Stimulated activated CD4-positive, alpha-beta T cell treated with anti-CD3 and anti-CD28 coated beads, Interleukin-12 subunit alpha, Interleukin-12 subunit beta, amount 100 ng/mL, for 4 hours (primary cell): ENCODE measurements at places on chromosomes 2 and 18.

GRCh38 chr2:105912081-105912480, 167.4 kb downstream of the NCK2 start:
- no peak for DNase-seq

DNA sequence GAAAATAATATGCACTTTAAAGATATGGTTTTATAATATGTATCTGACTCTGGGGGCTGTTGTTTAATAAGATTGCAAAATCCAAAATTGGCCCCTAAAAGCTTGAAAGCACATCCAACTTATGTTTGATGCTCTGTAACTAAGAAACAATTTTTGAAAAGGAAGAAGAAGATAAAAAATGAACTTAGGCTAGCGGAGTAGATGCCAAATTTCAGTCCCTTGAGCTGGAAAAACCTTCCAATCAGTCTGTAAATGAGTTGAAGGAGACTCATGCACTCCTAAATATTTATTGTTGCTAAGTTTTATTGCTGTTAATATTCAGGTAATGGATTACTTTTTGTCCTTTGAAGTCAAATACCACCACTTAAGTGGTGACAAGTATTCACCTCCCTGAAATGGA, 465.0 kb downstream of the ZEB2 start:
- DNase-seq = no peak

DNA sequence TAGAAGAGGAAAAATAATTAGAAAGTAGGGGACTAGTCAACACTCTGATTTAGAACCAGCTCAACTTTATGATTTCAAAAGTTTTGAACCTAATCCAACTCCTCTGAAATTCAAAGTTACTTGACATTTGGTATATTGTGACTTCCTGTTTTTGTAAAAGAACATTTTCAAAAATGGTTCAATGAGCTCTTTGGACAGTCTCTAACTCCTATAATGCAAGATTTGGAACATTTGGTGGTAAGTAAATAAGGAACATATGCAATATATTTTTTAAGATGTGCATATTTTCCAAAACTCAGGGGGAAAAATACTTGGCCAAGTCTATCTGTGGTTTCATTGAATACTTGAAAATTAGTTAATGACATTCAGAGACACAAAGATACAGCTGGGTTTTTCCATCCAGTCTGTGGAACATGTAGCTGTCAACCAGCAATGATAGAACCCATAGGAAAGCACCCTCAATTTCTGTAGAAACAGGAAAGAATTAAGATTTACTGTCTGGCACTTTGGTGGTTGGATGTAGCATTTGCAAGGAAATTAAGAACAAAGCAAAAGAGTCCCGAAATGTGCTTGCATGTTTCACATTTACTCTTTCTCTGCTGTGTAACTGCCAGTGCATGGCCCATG, 17.0 kb upstream of the ANKRD44 start:
- no peak for DNase-seq

- no peak for DNase-seq
These were observed 18.2 kb upstream of the HMSD start for GRCh38 chr18:63930773-63931354.

DNA sequence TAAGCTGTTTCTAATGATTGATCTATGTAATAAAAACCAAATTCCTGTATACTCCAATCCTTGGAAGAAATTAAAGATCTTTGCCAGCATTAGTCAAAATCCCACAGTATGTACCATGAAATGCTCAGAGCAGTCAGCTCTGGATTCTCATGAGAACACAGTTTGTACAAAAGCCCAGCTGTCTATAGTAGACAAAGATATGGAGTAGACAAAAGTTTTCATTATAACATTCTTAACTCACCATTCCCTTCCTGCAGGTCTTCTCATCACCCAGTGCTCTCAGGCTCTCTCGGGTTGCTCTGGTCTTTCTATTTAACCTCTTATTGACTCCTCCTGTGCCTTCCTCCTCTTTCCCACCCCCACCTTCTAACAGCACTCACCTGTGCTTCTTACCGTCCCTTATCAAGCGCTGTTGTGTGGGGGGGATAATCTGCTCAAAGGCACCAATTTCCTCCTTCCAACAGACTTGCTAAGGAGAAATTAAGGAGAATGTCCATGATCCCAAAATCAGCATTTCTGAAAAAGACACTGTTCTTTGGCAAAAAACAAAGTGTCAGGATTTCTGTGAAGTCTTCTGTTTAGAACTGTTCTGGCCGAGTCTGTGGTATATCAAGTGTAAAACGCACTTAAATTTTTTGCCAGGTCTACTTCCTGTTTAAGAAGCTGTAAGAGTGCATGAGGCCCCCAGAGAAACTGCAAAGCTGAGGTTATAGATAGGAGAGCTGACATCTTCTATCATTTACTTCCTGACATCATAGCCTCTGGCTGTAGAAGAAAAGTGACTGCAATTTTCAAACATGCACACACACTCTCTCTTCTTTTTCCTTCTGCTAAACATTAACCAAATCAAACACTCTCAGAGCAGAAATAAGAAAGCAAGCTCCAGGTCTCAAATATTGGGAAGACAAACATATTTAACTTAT, 144.1 kb downstream of the EVA1A start:
- DNase-seq = no peak

DNA sequence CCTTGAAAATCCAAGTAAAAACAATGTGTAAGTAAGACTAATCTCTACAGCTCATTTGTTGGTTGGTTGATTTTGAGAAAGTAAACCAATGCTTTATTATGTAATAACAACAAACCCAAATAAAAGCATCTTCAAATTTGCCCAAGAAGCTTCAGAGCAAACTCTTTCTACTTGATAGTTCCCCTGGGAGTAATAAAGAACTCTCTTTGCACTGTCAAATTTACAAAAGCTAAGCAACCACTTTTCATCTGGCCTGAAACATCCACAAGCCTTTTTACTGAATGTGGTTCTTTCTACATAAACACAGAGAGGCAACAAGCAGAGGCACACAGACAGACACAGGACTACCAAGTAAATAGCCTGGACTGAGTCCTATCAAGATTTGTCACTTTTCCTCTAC, 28.8 kb upstream of the CACNB4 start:
- DNase-seq = no peak
